ENCODE measurements at places on chromosomes 6 and 20. TPM values are rescaled to one million over a fixed set of nuclear protein-coding genes. Genes with fewer than 3 reads are reported as not detected.

Gene BHLHE23
- total RNA-seq: not detected

Gene ABHD12
- total RNA-seq: 79.2 TPM

Gene IPCEF1
- not detected for total RNA-seq

Gene THBD
- total RNA-seq: 1.5 TPM

Gene TUBB2B
- total RNA-seq: 40.7 TPM

Gene CTAGE9
- under 0.01 TPM for total RNA-seq

Gene GRIK2
- total RNA-seq: 0.15 TPM

Gene SMIM28
- total RNA-seq: not detected

Gene PRR18
- total RNA-seq: not detected

Gene POM121L2
- not detected for total RNA-seq

Gene MMP24
- total RNA-seq: 0.17 TPM

Gene COL21A1
- 0.34 TPM for total RNA-seq

Gene RIPPLY2
- total RNA-seq: 0.74 TPM

Gene PROKR2
- total RNA-seq: not detected

Gene SLC35B2
- 85.9 TPM for total RNA-seq
